Renal cortical epithelial cell (primary cell): ENCODE measurements at places on chromosomes 11 and 22.

GRCh38 chr22:42561856-42562255, 8.1 kb downstream of the SERHL2 start:
- peak; percentile 19 for DNase-seq

DNA sequence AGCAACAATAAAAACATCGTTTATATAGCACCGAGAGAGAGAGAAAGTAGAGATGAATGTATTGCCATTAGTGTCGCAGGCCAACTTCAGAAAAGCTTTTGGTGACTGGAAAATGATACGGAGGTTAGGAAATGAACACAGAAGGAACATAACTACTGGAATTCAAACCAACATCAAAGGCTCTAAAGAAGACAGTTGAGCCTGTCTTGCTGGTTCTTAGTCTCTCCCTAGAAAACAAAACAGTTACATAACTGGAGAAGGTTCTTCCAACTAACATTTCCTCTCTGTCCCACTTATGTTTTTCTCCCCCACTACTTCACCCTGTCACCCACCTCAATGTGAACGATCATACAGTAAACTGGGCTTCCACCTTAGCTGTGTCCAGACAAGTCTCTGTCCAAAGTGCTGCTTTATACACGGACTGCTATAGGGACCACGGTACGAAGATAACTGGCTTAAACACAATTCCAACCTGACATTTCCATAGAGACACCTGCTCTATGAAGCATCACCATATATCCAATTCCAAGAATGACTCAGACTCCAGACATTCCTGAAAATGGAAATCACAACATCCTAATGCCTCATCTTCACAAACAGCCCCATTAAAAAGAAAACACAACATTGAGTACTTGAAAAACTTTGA, 85.2 kb upstream of the ARHGAP32 start:
- no peak for DNase-seq

DNA sequence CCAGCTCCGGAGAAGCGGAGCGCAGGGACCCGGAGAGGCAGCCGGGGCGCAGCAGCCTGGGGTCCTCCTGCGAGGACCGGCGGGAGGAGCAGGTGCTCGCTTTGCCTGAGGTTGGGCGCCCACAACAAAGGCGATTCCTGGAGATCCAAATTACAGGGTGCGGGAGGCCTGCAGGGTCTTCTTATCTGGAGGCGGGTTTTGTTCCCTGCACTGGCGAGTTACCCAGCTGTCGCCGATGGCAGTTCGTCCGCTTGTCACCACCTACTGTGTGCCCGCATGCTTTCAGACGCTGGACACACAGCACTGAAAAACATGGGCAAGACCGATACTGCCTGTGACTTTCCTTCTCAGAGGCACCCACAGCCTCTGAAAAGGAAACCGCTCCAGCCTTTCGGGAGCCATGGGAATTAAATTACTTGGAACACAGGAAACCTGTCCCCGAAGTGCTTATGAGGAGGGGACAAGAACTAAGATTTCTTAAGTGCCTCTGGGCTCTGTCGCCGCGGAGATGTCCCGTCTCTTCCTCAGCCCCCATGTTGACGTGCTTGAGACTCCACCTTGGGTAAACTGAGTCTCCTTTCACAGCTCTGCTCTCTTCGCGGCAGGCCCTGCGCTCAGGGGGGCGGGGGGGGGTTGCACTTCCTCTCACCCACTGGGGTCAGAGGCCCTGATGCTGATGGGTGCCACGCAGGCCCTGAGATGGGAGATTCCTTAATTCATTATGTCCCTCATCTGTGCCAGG, 1.3 kb upstream of the ZFTA start:
- DNase-seq, result no peak

GRCh38 chr11:77547863-77548551, 41.7 kb upstream of the AQP11 start:
- peak; percentile 70 for DNase-seq

DNA sequence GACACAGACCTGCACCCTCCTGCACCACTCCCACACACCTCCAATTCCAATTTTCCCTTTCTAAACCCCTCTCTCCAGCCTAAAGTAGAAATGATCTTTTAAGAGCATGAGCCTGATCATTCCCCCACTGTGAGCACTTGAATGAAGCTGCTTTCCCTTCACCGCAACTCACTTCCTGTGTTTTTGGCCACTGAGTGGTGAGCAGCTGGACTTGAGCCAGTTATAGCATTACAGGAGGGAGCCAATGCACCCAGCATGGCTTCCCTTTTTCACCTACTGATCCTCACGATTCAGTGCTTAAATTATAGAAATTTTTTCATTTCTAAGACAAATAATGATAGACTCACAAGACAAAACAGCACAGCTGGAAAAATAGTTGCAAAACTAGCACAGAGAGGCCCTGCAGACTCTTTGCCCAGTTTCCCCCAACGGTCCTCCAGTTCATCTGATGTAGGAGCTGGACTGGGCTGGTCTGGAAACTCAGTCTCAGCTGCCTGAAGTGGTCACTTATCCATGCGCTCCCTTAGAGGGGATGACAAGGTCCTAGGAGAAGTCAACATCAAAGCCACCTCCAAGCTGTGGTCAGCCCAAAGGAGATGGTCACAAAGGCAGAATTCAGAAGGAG, 9.7 kb upstream of the APOL4 start:
- DNase-seq, result peak; percentile 44

GRCh38 chr11:15594607-15595006, 479.9 kb downstream of the INSC start:
- DNase-seq, result no peak

- no peak for DNase-seq
These were observed 3.6 kb downstream of the C11orf68 start for GRCh38 chr11:65915101-65915820.

- peak; percentile 66 for DNase-seq
These were observed 190.5 kb upstream of the MTMR2 start for GRCh38 chr11:96114178-96115064.

DNA sequence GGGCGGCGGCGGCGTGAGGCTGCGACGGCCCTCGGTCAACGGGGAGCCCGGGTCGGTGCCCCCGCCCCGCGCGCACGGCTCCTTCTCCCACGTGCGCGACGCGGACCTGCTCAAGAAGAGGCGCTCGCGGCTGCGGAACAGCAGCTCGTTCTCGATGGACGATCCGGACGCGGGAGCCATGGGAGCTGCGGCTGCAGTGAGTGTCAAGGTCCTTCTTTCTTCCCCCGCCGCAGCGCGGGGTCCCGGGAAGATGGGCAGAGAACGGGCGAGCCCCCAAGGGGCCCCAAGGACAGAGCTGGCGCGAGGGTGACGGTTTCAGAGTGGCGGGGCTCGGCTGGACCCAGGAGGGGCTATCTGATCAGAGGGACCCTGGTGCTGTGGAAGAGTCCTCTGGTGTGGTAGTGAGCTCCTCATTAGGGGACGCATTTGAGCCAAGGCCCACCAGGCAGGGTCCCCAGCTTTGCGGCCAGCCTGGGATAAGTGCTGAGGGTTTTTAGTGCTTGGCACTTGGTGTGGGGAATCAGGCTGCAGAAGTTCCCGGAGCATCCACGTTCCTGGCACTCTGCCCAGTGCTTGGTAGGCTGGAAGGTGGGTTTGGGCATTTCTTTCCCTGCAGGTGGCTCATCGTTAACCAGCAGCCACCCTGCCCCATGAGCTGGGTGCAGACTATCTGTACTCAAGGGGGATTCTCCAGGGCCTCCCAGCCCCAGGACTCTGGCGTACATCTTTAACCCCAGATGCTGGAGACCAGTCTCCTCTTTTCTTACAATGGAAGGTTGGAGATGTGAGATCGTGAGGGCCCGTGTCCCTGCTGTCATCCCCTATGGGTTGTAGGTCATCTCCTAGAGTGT, 9.8 kb downstream of the EHBP1L1 start:
- DNase-seq, result no peak

GRCh38 chr11:45607995-45608394, 57.4 kb downstream of the CHST1 start:
- DNase-seq, result peak; percentile 56

DNA sequence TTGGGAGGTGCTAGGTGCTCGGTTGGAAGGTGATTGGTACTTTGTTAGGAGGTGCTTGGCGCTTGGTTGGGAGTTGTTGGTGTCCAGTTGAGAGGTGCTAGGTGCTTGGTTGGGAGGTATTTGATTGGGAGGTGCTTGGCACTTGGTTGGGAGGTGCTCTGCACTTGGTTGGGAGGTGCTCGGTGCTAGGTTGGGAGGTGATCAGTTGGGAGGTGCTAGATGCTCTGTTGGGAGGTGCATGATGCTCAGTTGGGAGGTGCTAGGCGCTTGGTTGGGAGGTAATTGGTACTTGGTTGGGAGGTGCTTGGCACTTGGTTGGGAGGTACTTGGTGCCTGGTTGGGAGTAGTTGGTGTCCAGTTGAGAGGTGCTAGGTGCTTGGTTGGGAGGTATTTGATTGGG, 40.2 kb downstream of the LRP5 start:
- no peak for DNase-seq

DNA sequence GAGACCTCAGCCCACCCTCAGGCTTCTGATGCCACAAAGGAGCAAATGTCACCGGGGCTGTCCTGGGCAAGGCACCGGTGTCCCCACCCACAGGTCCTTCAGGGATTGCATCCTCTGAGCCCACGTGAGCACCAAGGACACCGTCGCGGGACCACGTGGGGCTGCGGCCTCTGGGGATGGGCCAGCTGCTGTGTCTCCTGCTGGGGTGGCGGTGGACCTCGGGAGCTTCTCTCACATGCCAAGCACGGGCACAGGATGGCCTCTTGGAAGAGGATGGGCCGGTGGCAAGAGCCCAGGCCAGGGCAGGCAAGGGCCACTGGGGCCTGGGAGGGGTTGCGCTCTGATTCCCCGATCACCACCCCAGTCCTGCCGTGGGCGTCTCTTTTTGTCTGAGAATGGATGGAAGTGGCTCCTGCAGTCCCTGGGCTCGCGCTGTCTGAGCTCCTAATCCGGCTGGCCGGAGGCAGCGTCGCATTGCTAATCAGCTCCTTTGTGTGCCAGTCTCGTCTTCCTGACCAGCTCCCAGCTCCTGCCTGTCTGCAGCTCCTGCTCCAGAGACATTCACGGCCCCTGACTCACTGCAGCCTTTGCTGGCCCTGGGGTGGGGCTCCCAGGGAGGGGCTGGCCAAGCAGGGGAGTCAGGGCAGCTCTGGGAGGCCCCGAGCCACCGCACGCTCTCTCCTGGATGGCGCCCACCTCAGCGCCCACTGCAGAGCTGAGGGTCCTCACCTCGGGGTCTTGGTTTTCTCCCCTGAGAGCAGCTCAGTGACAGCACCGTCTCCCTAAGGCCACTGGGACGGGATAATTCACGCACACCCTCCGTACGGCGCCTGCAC, 146.7 kb downstream of the CTTN start:
- peak; percentile 26 for DNase-seq

DNA sequence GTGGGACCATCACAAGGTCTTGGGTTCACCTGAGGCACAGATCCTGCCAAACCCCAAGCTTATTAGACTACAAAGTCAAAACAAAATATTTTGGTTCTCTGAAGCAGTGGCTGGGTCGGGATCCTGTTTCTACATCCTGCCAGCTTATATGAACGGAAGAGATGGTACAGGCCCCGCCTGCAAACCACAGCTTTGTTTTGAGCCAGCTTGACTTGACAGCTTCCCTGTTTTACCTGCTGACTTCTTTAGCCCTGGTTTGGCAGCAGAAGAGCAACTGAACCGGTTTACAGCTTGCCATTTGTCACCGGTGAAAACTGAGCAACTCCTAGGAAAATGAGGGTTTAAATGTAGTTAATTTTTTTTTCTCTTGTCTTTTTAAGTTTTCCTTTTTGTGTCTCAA, 11.4 kb downstream of the PACS1 start:
- DNase-seq, result peak; percentile 52

DNA sequence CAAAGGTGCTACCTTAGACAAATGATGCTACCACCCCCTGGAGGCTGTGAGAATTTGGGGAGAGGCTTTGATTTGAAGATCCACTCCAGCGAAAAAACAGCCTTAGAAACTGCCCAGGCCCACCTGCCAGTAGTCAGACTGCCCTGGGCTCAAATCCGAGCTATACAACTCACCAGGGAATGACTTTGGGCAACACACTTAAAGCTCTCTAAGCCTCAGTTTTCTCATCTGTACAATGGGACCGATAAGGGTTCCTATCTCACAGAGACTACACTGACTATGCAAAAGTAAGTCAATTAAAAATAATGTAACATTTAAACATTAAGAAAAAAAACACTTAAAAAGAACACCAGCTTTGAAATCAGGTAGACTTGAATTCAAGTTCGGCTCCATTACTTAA, 19.9 kb downstream of the VWCE start:
- DNase-seq, result no peak

DNA sequence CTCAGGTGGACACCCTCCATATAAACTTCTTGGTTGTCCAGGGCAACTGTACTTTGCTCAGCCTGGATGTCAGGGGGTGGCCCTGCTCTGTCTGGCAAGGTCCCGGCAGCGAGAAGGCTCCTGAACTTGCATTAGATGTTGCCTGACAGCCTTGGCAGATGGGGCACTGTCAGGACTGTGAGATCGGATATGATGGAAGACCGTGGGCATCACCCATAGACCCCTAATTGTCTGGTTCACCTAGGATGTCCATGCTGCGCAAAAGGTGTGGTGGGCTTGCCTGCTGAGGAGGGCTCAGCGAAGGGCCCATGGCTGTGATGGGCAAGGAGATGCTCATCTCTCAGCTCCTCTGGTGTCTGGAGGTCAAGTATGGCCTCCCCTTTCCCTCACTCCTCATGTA, 62.7 kb downstream of the MYO18B start:
- DNase-seq, result no peak

- DNase-seq, result no peak
These were observed 8.2 kb downstream of the REXO2 start for GRCh38 chr11:114447444-114447843.

DNA sequence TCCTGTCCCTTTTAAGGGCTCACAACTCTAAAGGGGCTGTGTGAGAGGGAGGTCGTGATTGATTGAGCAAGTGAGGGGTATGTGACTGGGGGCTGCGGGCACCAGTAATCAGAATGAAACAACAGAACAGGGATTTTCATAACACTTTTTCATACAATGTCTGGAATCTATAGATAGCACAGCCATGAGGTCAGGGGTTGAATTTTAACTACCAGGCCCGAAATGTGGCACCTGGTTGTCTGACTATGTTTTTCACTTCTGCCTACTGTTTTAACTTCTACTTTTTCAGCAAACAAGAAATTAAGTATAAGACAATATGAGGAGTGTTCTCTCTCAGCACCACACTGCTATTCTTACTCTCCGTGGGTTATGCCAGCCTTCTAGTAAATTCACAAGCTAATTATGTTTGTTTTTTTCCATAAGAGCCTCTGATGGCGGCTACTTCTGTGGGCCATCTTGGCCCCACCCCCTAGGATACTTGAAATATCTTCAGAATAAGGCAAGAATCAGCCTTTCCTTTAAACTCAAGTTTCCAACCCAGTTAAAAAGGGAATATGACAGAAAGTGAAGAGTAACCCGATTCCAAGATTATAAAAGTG, 552.8 kb upstream of the CHORDC1 start:
- DNase-seq, result no peak

DNA sequence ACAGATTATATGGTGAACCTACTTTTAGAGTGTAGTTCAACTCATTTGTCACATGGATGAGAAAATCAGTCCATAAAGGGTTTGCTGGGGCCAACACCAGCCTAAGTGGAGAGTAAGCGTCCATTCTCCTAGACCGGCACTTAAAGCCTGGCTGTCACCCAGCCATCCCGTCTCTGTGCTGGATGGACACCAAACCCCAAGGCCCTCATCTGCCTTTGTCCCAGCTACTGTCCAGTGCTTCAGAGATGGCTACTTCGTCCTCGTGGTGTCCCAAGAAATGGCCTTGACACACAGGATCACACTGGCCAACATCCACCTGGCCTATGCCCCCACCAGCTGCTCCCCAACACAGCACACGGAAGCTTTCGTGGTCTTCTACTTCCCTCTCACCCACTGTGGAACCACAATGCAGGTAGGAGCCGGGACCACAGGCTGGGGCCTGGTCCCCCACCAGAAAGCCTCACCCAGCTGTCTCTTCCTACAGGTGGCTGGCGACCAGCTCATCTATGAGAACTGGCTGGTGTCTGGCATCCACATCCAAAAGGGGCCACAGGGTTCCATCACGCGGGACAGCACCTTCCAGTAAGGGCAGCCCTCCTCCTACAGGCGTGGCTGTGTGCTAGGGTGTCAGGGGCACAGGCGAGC, 3.5 kb downstream of the ZP1 start:
- no peak for DNase-seq
